ENCODE measurements at places on chromosomes 5 and 9.
A peak's percentile ranks its signal among the peaks of the same experiment; 100 is the strongest.

DNA sequence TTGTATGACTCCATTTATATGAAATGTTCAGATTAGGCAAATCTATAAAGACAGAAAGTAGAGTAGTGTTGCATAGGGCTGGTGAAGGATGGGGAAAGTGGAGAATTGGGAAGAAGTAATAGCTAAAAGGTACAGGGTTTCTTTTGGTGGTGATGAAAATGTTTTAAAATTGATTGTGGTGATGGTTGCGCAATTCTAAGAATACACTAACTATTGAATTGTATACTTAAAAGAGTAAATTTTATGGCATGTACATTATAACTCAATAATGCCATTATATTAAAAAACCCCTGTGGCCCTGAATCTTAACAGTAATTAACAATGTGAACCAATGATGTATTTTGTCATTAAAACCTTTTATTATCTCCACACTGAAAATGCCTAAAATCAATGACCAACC, 20.4 kb upstream of the DMAC1 start:
- no peak for DNase-seq

DNA sequence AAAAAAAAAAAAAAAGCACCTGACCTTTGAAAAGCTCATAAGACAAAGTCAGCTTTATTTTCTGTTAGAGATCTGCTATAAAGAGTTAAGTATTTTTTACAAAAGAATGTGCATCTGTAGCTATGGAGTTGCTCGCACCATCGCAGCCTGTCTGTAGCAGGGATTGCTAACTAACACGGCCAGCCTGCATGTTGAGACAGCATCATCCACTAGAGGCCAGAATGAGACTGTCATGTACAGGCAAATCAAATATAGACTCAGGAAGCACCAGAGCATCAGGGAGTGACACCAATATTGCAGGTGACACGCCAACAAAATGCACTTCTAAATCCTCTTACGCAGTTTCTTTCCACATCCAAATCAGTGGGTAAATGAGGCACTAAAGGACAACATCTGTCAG, 136.3 kb upstream of the RASEF start:
- DNase-seq = no peak

- DNase-seq = no peak
Observed at GRCh38 chr5:39721394-39721793, 296.6 kb upstream of the DAB2 start.

- no peak for DNase-seq
Observed at GRCh38 chr5:103458497-103459040, 104.0 kb downstream of the NUDT12 start.

GRCh38 chr5:173020643-173021042, 35.5 kb upstream of the CREBRF start:
- no peak for DNase-seq

DNA sequence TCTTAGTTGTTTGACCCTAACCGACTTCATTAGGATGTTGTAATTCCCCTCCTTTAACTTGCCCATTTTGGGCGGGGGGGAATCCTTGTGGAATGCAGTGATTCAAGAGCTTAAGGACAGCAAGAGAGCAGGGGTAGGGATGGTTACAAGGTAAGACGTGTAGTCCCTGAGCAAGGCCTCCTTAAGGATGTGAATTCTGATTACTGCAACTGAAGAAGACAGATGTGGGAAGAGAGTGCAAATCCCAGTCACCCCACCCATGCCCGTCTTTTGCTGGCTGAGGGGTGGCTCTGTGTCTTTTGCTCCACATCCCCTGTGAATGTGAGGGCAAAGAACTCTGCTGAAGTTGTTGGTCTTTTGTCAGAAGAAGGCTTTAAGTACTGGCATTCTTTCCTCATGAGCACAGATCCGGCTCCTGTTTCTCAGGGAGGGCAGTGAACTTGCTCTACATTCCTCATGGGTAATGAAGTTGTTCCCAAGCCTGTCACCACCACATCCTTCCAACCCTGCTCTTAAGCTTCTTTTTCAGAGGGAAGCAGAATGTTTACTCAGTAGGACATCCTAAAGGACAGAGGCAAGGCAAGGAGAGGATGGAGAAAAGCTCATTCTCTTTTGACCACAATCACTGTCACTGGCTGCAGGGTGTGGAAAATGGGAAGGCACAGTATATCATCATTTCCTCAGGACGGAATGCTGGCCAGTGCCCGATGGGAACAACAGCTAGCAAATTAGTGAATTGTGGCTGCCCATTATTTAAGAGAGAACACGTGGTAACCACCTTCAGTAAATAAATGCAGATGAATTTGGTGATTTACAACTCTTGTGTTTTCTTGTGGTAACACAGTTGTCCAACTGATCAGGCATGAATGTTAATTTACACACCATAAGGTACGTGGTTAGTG, 61.5 kb downstream of the RAI14 start:
- DNase-seq = no peak

DNA sequence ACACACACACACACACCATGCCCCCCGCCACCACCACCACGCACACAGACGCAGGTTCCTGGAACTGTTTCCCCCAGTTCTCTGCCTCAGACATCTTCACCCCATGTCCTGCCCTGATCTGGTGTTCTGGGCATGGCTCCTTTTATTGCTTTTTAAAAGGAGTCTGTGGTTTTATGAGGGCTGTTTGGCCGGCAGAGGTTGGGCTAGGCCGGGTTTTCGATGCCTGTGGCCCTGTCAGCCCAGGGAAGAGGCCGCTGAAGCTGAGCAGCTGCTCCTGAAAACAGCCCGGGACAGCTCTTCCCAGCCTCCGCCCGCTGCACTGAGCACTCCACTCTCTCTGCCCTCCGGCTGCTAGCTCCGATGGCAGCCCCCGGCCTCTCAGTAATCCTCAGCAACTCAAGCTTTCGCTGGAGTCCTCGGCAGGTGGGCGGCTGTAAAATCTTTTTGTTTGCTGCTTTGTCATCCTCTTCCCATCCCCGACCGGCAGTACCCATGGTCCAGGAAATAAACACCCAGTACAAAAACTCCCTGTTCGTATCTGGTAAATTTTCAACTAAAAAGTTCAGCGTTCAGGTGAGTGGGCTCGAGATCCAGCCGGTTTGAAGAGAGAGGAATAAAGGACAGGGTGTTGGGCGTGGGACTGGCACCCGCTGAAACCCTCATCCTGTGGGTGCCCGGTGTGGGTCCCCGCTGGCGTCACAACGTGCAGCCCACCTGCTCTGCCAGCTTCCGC, 103.0 kb upstream of the ERCC6L2 start:
- no peak for DNase-seq

- no peak for DNase-seq
Observed at GRCh38 chr5:157222506-157223230, 42.0 kb downstream of the ITK start.

- DNase-seq = no peak
Observed at GRCh38 chr9:79809931-79810330, 238.2 kb downstream of the TLE4 start.

DNA sequence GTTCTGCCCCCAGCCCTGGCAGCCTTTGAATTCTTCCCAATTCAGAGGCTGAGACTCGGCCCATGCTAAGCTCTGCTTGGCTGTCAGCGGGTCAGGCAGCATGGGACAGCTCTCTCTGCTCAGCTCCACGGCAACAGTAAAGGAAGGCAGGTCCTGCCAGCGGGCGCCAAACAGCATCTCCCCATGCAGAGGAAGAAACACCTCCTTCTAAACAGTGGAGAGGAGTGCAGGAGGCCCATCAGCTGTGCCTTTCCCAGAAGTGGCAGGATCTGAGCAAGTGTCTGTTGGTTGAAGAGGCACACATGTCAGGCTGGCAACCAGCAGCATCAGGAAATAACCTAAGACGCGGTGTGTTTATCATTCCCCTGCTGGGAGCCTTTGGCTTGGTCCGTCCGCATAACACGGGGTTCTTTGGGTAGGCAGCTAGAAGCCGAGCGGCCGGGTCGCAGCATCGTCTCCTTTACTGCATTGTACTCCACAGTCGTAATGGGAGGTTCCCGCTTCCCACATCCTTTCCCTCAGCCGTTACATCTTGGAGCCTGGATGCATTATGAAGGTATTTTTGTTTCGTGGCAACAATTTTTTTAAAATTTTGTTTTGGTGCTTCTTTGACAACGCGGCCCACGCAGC, 42.7 kb upstream of the NCS1 start:
- DNase-seq = peak; percentile 31

DNA sequence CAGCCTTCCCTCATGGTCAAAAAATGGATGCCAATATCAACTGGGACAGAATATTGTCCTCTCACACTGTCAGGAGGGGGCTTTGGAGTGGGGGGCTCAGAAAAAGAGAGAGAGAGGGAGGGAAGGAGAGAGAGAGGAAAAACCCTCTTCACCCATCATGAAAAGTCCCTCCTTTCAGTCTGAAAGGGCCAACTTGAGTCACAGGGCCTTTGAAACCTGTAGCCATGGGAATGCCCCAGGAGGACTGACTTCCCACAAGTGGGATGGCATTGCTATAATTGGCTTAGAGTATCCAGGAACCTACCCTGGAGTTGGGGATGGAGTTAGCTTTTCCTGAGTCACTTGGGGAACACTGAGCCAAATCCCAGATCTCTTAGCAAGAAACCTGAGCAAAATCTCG, 41.2 kb downstream of the DNAJC21 start:
- DNase-seq = no peak

DNA sequence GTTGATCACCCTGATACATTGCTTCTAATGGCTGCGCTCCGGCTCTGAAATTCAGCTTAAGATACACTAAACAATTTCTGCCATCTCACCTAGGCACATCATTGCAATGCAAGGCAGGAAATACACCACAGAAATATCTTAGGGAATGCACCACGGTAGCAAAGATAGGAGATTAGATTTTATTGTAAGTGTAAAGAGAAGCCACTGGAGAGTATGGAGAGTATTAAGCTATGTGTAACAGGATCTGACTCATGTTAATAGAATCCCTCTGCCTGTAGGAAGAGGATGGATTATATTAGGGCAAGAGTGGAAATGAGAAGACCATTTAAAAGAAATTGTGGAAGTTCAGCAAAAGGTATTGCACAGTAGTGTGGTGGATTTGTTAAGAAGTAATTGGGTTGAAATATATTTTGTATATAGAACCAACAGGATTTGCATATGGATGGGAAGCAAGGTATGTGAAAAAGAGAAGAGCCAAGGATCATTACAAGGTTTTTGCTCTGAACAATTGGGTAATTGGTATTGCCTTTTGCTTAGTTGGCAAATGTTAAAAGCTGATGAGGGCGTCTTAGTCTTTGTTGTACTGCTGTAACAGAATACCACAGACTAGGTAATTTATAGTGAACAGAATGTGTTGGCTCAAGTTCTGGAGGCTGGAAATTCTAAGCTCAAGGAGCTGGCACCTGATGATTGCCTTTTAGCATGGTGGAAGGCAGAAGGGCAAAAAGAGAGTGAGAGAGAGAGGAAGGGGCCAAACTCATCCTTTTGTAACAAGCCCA, 636.1 kb downstream of the PSAT1 start:
- DNase-seq = no peak

DNA sequence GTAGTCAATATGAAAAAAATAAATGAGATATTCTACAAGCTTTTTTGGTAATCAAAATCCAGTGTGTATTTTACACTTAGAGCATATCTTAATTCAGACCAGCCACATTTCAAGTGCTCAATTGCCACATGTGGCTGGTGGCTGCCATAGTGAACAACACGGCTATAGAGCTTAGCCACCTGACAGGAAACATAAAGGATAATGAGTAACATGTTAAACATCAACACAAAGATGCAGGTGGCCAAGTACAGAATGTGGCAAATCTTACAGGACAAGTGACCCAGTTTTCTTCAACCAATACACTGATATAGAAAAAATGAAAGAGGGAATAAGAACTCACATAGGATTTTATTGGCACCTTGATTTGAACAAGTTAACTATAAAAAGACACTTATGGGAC, 61.4 kb downstream of the KIF24 start:
- DNase-seq = no peak

DNA sequence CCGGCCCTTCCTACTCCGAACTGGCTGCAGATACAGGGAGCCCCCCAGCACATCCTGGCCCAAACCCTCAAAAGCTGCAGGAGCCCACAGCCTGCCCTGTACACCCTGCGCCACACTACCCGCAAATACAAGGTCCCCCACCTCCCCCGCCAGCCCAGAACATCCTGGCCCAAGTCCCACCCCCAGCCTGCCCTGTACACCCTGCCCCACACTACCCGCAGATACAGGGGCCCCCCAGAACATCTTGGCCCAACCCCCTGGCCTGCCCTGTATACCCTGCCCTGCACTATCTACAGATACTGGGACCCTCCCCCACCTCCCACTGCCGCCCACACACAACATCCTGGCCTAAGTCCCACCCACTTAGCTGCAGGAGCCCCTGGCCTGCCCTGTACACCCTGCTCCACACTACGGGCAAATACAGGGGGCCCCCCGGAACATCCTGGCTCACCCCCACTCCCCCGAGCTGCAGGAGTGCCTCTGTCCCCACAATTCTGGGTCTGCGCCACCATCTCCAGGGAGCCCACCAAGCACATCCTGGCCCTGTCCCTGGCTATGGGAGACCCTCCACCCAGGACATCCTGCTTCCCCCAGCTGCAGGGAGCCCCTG, 8.3 kb downstream of the LPCAT1 start:
- DNase-seq = no peak

- DNase-seq = no peak
Observed at GRCh38 chr5:133947431-133947841, 21.0 kb downstream of the C5orf15 start.
